ENCODE measurements at places on chromosomes 2 and 18. TPM values are rescaled to one million over a fixed set of nuclear protein-coding genes. Genes with fewer than 3 reads are reported as not detected.
A peak's percentile ranks its signal among the peaks of the same experiment; 100 is the strongest.

Gene XRCC5
- 265 TPM for total RNA-seq

Gene IL36RN
- not detected for total RNA-seq

DNA sequence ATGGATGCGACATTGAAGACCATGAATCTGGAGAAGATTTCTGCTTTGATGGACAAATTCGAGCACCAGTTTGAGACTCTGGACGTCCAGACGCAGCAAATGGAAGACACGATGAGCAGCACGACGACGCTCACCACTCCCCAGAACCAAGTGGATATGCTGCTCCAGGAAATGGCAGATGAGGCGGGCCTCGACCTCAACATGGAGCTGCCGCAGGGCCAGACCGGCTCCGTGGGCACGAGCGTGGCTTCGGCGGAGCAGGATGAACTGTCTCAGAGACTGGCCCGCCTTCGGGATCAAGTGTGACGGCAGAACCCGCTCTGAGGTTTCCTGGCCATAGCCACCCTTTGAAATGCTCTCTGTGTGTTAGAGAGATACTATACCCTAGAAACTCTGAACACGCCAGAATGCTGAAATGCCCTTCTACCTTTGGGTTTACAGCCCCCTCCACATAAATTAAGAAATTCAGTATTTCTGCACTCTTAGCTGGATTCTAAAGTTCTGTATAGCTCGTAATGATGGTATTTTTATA is 659 bp downstream of the CHMP1B start:
- H3K4me1 ChIP-seq: peaks cover 5% of the 10 kb centered on the region
- no peaks in the 10 kb centered on the region for H3K36me3 ChIP-seq
- DNase-seq: peak; percentile 83
- H3K27me3 ChIP-seq: no peaks in the 10 kb centered on the region

- H3K4me3 ChIP-seq: no peak overlapping the region
- H3K4me1 ChIP-seq: no peaks in the 10 kb centered on the region
- no peaks in the 10 kb centered on the region for H3K27me3 ChIP-seq
- no peak overlapping the region for H3K27ac ChIP-seq
These were observed 29.6 kb downstream of the STEAP3 start for GRCh38 chr2:119253114-119253702.

GRCh38 chr2:225010804-225011203 is 31.5 kb downstream of the DOCK10 start:
- no peak overlapping the region for H3K4me3 ChIP-seq
- no peak overlapping the region for H3K27ac ChIP-seq
- no peaks in the 10 kb centered on the region for H3K4me1 ChIP-seq

- H3K36me3 ChIP-seq: no peaks in the 10 kb centered on the region
- no peak for DNase-seq
- H3K27ac ChIP-seq: no peak overlapping the region
- H3K27me3 ChIP-seq: no peaks in the 10 kb centered on the region
- H3K4me3 ChIP-seq: no peak overlapping the region
These were observed 344.9 kb downstream of the DCDC2C start for GRCh38 chr2:4047961-4048891.

DNA sequence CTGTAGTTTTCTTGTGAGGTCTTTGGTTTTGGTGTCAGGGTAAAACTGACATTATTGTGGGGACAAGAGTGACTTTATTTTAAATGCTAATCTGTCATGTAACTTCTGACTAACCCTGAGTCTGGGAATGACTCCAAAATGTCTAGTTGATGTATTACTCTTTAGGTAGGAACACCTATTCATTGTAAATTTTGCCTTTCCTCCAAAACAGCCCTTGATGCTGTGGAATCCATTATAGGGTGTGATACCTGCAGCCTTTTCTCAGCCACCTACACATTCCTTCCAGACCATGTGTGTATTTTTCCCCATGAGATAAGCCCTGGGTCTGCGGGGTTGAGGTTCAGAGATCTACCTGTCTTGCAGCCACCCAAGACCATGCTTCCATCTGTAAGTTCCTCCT is 4.1 kb upstream of the PRR30 start:
- H3K36me3 ChIP-seq: no peaks in the 10 kb centered on the region
- no peak overlapping the region for H3K4me3 ChIP-seq
- no peaks in the 10 kb centered on the region for H3K27me3 ChIP-seq
- H3K27ac ChIP-seq: no peak overlapping the region
- H3K4me1 ChIP-seq: no peaks in the 10 kb centered on the region

GRCh38 chr2:12236136-12236844 is 480.4 kb upstream of the TRIB2 start:
- H3K27ac ChIP-seq: no peak overlapping the region
- H3K4me1 ChIP-seq: no peaks in the 10 kb centered on the region
- H3K27me3 ChIP-seq: no peaks in the 10 kb centered on the region
- no peak for DNase-seq
- no peaks in the 10 kb centered on the region for H3K36me3 ChIP-seq

DNA sequence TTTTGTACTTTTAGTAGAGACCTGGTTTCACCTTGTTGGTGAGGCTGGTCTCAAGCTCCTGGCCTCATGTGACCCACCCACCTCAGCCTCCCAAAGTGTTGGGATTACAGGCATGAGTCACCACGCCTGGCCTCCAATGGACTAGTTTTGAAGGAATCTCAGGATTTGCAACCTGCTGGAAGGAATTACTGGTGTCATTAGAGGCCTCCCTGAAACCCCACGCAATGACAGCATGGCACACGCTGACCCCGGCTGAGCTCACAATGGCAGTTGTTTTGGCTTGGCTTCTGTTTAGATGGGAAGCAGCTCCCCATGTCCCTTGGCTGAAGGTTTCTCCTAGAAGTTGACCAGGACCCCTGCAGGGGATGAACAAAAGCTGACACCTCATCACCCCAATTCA is 23.1 kb upstream of the COPS8 start:
- H3K4me1 ChIP-seq: no peaks in the 10 kb centered on the region
- DNase-seq: no peak
- no peaks in the 10 kb centered on the region for H3K27me3 ChIP-seq
- no peak overlapping the region for H3K4me3 ChIP-seq

- no peaks in the 10 kb centered on the region for H3K4me1 ChIP-seq
- DNase-seq: no peak
- no peak overlapping the region for H3K27ac ChIP-seq
- no peaks in the 10 kb centered on the region for H3K27me3 ChIP-seq
These were observed 92.4 kb downstream of the ZNF236 start for GRCh38 chr18:76914796-76915195.
